ENCODE measurements at places on chromosomes 12 and 14. TPM values are rescaled to one million over a fixed set of nuclear protein-coding genes. Genes with fewer than 3 reads are reported as not detected.
A peak's percentile ranks its signal among the peaks of the same experiment; 100 is the strongest.

Gene FAM181A
- total RNA-seq: not detected

Gene AQP5
- total RNA-seq: 4.5 TPM

DNA sequence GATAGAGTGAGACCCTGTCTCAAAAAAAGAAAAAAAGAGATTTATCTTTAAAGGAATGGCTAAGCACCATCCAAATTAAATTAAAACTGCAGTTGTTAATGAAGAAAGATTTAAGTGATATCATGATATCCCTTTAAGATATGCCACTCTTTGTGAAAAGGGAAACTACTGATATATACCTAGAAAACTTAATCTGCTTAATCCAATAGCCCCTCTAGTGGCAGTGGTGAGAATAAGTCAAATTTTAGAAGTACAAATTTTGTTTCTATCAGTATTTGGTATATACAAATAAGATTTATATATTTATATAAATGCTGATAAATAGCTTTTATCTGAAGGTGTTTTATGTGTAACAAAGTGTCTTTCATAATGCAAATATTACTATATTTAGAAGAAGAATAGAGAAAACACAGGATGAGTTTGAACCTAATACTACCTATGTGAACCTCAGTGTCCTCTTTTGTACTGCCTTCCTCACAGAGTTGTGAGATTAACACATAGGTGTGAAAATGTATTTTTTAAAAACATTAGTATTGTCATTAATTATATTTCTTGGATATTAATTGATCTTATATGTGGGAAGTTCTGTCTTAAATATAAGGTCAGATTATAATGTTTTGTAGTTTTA is 51.4 kb upstream of the GARIN2 start:
- peak; percentile 68 for DNase-seq

Gene ASPG
- total RNA-seq: not detected

DNA sequence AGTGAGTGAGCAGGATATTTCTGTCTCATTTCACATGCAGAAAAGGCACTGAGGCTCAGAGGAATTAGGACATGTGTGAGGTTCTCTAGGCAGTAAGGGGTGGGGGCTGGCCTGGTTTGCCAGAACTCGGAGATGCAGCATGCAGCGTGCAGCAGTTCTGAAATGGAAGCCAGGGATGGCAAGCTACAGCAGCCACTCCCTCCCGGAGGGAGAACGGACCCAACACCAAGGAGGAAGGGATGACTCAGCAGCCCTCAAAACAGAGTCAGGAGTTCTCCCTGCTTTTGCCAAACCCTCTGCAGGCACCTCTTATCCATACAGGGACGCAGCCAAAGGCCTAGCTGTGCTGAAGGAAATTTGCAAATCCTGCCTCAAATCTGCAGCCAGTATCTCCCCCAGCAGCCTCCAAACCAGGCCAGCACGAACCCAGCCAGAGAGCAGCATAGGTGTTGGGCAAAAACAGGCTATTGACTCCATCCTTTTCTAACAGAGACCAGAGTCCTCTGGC is 10.3 kb upstream of the SERPINA3 start:
- DNase-seq: no peak

DNA sequence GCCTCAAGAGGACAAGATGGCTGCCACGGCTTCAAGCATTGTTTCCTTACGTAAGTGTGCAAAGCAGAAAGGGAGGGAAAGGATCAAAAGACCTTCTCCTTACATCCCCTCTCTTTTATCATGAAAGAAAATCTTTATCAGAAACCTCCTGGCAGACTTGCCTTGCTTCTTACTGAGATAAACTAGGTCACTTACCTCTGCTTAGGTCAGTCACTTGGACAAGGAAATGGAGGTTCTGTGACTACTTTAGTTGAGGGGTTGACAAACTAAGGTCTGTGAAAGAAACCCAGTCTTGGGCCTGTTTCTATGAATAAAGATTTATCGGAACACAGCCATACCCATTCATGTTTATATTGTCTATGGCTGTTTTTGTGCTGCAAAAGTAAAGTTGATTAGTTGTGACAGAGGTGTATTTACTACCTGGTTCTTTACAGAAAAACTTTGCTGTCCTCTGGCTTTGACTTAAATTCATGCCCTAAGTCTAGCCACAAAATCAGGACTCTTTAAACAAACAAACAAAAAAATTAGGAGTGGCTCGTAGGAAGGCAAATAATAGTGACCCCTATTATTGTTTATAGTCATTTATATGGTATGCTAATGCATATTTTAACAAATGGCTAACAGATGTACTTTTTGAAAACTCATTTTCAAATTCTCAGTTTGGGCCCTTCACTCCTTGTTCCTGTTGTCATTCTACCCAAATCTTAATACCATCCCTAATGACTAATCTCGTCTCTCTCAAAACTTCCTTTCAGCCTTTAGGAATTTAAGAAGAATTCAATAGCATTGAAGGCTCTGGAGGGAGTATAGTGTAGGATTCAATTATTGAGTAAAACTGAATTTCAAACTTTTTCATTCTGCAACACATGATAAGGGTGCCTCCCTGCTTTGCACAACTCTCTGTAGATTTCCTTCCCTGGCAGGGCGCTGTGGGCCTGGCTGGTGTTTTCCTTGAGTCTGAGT is 42.0 kb upstream of the ATP2B1 start:
- no peak for DNase-seq

Gene AHNAK2
- under 0.01 TPM for total RNA-seq

DNA sequence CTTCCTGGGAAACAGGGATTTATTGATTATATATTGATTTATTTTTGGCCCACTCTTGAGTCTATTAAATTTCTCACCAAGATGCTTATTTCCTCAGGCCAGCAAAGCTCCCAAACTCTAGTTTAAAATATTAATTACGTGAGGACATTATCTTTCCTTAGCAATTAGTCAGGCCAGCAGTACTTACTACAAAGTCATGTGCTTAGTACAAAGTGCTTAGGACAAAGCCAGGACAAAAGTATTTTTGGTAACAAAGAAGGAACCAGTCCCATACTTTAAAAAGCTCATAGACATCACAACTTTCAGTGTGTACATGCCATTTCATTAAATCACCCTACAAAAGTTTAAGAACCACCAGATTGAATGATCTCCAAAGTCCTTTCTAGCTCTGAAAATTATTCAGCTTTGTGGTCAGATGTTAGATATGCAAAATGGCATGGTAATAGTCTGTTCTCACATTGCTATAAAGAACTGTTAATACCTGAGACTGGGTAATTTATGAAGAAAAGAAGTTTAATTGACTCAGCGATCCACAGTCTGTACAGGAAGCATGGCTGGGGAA is 94.7 kb upstream of the PWP1 start:
- no peak for DNase-seq

GRCh38 chr12:4899364-4899763 is 10.3 kb upstream of the KCNA1 start:
- peak; percentile 62 for DNase-seq

Gene FAM186B
- not detected for total RNA-seq

Gene NRXN3
- not detected for total RNA-seq

Gene PROX2
- total RNA-seq: 2.3 TPM

DNA sequence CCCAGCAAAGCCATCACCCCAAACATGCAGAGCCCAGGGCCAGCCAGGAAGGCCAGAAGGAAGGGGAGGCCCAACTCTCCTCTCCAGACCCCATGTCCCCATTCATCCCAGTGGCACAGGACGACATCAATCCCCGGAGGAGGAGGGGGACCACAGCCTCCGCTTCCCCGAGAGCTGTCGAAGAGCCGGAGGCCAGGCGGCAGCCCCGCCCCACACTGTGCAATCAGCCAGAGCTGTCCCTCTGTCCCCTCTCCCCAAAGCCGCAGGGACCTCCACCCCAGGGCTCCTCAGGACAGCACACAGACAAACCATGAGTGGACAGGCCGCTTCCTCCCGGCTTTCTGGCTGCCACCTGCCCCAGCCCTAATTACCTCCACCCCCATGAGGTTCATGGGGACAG is 16.8 kb downstream of the RAB35 start:
- DNase-seq: no peak

Gene DPF3
- 3.1 TPM for total RNA-seq

Gene SYCP3
- not detected for total RNA-seq

Gene RNASE7
- not detected for total RNA-seq

GRCh38 chr14:99899578-99900178 is 106.5 kb downstream of the EML1 start:
- DNase-seq: peak; percentile 77

GRCh38 chr12:91893476-91893875 is 252.2 kb downstream of the BTG1 start:
- DNase-seq: no peak

Gene IFNG-AS1
- total RNA-seq: not detected

- DNase-seq: no peak
Observed at GRCh38 chr12:89448526-89448925, 76.1 kb downstream of the GALNT4 start.

Gene LRFN5
- not detected for total RNA-seq

- no peak for DNase-seq
Observed at GRCh38 chr12:9776781-9777180, 16.1 kb upstream of the CD69 start.

DNA sequence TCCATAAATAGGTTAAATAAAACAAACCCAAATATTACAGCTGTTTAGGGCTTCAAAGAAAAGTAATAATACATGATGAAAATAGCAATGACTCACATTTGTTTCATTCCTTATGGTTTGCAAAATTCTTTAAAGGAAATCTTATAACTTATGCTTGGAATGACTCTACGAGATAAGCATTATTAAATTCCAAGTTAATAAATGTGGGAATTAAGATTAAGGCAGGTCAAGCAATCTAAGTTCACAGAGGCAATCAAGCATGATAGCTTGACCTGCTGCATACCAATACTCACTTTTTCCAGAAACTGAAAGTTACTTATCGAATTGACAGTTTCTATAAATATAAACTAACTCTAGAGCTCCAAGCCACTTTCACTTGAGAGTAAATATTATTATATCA is 1002.9 kb upstream of the SEL1L start:
- no peak for DNase-seq

GRCh38 chr14:76430017-76430416 is 54.1 kb downstream of the ESRRB start:
- DNase-seq: no peak

Gene SLCO1A2
- total RNA-seq: not detected

DNA sequence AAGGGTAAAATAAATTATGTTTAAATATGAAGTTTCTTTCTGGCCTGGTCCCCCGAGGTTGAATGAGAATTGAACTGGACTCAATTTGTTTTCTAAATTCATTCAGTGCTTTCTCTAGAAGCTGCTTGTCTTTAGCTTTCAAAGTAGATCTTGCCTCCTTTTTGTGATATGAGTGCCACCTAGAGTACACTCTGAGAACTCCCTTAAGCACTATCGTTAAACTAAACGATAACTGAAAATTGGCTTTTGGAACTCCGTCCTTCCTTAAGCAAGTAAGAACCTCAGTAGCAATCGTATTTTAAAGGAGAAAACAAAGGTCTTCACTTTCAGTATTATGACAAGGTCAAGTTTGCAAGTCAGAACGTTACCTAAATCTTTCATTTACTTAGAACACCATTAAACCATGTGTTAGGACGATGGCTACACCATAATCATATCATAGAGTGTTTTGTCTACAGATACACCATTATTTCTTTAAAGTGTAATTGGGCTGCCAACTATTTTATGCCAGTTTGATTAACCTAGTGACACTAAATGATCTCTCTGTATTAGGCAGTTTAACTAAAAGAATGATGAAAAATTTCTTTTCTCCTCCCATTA is 364.8 kb downstream of the SNAPC1 start:
- DNase-seq: peak; percentile 95

Gene PMCH
- not detected for total RNA-seq

GRCh38 chr14:55760789-55761566 is 181.0 kb downstream of the KTN1 start:
- DNase-seq: no peak

GRCh38 chr14:94697773-94698556 is 71.9 kb downstream of the GSC start:
- DNase-seq: no peak

Gene ALG10
- 22.9 TPM for total RNA-seq

Gene PIANP
- total RNA-seq: not detected

GRCh38 chr12:100166232-100166631 is 23.6 kb upstream of the BLTP3B start:
- DNase-seq: no peak

- DNase-seq: peak; percentile 29
Observed at GRCh38 chr14:29755311-29756018, 172.2 kb downstream of the PRKD1 start.

Gene PPFIBP1
- total RNA-seq: 1.2 TPM

DNA sequence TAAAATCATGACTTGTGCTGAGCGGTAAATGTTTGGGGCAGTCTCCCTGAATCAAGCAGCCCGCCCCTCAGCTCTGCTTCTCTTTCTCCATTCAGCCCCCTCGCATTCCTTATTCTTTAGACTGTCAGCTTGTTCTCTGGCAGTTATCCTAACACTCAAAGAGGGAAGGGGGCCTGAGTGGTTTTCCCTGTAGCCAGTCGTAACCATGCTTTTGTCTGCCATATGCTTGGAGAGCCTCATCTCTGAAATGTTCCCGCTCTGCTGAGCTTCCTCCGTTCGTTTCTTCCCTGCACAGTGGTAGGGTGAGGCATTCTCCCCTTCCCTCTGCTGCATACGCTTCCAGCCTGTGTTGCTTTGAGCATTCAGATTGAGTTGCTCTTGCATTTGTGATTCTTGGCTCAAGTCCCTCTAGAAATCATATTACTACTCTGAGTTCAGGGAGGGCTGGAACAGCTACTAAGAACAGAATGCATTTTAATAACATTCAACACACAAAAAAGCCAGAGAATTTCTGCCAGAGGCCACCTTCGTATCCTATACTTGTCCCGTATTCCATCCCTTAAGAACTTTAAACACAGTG is 119.7 kb downstream of the FBXL14 start:
- DNase-seq: no peak

DNA sequence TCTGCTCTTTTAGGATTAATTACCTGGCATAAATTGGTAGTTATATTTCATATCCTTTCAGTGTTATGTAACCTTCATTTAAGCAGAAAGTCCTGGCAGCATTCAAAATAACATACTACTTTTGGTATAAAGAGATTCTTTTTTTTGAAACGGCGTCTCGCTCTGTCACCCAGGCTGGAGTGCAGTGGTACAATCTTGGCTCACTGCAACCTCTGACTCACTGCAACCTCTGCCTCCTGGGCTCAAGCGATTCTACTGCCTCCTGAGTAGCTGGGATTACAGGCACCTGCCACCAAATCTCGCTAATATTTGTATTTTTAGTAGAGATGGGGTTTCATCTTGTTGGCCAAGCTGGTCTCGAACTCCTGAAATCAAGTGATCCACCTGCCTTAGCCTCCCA is 9.2 kb downstream of the KTN1 start:
- no peak for DNase-seq

Gene ACIN1
- 125 TPM for total RNA-seq
